Fibroblast of villous mesenchyme (primary cell): ENCODE measurements at places on chromosomes 16 and 17. TPM values are rescaled to one million over a fixed set of nuclear protein-coding genes. Genes with fewer than 3 reads are reported as not detected.
A peak's percentile ranks its signal among the peaks of the same experiment; 100 is the strongest.

GRCh38 chr16:79833559-79833958, 233.0 kb upstream of the MAF start:
- no peak for DNase-seq

Gene FOXC2
- total RNA-seq = 0.64 TPM in 1 of 2 replicates, not detected in the other

DNA sequence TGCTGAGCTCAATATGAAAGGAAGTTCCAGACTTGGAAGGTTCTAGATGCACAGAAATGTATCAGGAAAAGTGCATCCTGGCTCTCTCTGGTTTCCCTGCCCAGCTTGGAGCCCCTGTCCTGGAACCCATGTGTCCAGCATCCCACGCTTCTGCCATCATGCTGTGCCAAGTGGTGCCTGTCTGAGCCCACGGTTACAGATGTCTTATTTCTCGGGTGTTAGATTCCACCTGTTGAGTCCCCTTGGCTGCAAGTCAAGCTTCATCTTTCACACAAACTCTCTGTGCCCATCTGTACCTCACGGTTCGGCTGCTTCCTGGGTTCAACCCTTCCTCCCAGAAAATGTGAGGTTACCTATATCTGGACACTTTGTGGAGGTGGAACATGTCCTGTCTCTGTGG, 22.5 kb downstream of the OR1D5 start:
- no peak for DNase-seq

- DNase-seq = no peak
Observed at GRCh38 chr17:323721-324571, 28.7 kb downstream of the RPH3AL start.

GRCh38 chr17:31803494-31804213, 55.4 kb downstream of the COPRS start:
- peak; percentile 33 for DNase-seq

DNA sequence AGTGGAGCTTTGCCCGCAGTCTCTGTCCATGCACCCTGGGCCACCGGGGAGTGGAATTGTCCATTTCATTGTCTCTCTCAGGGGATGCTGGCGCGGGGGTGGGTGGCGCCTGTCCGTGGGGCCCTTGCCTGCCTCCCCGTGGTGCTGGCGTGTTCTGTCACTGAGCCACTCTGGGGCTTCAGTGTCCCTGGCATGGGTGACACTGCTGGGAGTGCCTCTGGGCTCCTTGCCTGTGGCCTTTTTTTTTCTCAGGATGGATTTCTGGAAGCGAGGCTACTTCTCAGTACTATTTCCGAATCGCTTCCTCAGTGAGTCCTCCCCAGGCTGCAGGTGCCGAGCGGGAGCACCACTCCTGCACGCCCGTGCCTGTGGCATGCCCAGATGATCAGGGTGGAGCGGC, 55.0 kb downstream of the PDPK1 start:
- DNase-seq = no peak

DNA sequence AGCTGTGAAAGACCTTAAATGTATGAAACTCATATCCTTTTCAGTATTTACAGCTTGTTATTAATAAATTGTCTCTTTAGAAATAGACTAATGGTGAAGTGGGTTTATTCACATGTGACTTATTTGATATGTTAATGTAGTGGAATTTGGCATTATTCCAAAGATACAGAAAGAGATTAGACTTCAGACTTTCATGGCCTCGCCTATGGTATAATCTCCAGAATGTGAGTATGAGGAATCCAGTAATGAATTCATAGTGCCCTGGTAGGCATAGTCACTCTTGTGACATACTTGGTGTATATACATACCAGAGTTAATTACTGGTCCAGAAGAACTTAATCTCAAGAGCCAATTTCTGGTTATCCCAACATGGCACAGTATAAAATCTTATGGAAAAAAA, 72.7 kb downstream of the OMG start:
- no peak for DNase-seq

Gene EMP2
- total RNA-seq = 10.6 and 13.0 TPM in 2 replicates

GRCh38 chr16:22220069-22220440, 14.0 kb downstream of the EEF2K start:
- DNase-seq = peak; percentile 84

DNA sequence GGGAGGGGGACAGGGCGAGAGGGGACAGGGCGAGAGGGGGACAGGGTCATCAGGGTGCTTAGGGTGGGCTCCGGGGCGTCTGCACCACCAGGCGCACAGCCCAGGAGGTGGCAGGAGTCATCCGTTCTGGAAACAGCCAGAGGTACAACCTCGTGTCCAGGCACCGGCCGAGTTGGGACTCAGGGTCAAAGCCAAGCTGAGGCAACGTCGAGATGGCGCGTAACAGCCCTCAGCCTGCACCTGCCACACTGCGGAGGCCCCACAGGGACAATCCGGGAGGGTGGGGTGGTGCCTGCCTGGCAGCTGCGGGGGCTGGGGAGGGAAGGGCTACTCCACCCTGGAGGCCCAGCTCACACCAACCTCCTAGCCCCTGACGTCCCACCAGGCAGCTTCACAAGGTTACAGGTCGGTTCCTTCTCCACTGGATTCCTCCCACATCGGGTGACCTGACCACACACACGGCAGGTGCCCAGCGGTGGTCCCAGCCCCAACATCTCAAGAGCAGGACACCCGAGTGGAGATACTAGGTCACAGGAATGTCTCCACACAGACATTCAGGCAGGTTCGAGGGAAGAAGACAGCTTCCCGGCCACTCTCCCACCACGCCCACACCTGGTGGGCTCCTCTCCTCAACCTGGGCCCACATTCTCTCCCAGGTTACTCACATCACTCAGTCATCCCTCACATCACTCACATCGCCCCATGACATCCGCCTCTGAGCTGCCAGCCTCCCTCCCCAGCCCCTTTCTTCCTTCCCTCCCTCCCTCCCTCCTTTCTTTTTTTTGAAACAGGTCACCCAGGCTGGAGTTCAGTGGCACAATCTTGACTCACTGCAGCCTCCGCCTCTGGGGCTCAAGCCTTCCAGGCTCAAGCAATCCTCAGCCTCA, 47.3 kb downstream of the RPH3AL start:
- no peak for DNase-seq

Gene PABPN1L
- not detected in 2 replicates for total RNA-seq

- no peak for DNase-seq
Observed at GRCh38 chr16:25080420-25081131, 31.0 kb upstream of the LCMT1 start.

DNA sequence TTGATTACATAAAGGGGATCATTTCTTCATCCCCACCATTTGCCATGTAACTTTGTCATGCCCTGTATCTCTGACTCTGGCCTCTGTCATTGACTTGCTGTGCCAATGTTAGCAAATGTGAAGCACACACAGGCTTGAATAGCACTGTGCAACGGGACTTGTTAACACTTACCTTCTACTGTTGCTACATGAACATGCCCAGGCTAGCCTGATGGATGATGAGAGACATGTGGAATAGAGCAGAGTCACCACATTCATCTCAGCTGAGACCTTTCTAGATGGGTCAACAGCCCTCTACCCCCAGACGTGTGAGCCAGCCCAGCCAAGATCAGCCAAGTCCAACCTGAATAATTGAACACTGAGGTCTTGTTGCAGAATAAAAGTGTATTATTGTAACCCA, 162.1 kb upstream of the SALL1 start:
- DNase-seq = no peak

GRCh38 chr16:82043680-82044584, 8.9 kb downstream of the HSD17B2 start:
- DNase-seq = peak; percentile 85

- peak; percentile 91 for DNase-seq
Observed at GRCh38 chr16:4315186-4316107, at the start of gene GLIS2. TSS of gene GLIS2 (plus strand) at chr16:4316067. CDS start at chr16:4332281, 16,214 bp downstream.

Gene FOXF1
- 5.2 and 10.3 TPM in 2 replicates for total RNA-seq

GRCh38 chr17:55770196-55770870, 19.5 kb downstream of the PCTP start:
- peak; percentile 73 for DNase-seq

DNA sequence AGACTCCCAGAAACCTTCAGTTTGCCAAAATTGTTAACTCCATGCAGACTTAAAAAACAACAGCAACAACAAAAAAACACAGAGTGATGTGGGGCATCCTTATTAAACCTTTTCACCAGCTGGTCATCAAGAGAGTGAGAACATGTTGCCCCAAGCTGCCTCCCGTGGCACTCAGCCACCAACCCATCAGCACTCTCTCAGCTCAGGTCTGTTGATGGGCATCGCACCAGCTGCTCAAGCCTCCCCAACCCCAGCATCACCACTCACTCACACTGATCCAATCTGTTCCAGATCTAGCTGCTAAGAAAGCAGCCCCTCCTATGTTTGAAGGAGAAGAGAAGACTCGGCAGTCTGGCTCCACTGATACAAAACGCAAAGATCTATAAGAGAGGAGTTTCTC, 46.8 kb downstream of the SLC39A11 start:
- DNase-seq = no peak

- no peak for DNase-seq
Observed at GRCh38 chr16:672851-673250, 2.6 kb upstream of the RHBDL1 start.

DNA sequence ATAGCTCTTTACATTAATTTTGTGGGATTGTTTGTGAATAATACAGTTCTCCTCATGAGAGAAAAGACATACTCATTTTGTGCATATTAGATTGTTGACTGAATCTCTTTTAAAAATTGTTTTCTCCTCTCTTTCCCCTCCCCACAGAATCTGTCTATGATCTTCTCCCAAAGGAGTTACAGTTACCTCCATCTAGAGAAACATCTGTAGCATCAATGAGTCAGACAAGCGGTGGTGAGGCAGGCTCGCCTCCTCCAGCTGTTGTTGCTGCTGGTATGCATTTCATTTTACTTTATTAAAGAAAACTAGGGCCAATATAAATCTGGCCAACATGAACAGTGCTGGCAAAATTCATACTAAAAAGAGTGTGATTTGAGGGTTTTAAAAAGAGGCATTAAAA, 60.5 kb downstream of the NFAT5 start:
- DNase-seq = peak; percentile 47

- no peak for DNase-seq
Observed at GRCh38 chr16:64250866-64251265, 871.0 kb downstream of the CDH11 start.

Gene NDE1
- total RNA-seq = 38.3 and 43.2 TPM in 2 replicates

Gene C17orf75
- total RNA-seq = 14.8 and 18.6 TPM in 2 replicates

Gene VWA3A
- under 0.01 TPM in 2 replicates for total RNA-seq

DNA sequence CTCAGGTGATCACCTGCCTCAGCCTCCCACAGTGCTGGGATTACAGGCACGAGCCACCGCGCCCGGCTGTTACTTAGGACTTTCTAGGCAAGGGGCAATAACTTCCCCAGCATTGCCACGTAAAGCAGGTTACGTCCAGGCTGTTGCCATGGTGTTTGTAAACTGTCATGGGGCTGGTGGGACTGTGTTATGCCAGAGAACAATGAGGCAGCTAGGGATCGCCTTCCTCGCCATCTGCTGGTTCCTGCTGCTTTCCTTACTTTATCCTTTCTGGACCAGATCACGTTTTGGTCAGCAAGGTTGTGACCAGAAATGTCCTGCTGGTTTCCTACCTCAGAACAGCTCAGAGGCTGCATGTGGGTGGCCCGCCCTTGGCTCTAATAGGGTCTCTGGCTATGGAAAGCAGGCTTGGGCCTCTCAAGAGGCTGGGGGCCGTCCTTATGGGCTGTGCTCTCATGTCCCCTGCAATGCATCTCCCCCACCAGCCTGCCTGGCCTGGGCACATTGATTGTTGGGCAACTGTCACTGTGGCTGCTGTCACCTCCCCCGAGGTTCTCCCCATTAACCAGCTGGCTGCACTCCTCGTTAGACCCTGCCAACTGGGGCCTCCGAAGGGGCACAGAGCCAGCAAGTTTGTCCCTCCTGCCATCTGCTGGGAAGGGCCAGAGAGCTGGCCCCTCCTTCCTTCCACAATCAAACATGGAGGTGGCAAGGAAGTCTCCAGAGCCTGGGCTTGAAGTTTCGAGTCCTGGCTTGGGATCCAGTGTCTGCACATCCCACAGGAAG, 28.2 kb upstream of the ZC3H18 start:
- no peak for DNase-seq

Gene CACNG3
- total RNA-seq = not detected in 2 replicates

Gene CPHXL2
- total RNA-seq = not detected in 2 replicates

DNA sequence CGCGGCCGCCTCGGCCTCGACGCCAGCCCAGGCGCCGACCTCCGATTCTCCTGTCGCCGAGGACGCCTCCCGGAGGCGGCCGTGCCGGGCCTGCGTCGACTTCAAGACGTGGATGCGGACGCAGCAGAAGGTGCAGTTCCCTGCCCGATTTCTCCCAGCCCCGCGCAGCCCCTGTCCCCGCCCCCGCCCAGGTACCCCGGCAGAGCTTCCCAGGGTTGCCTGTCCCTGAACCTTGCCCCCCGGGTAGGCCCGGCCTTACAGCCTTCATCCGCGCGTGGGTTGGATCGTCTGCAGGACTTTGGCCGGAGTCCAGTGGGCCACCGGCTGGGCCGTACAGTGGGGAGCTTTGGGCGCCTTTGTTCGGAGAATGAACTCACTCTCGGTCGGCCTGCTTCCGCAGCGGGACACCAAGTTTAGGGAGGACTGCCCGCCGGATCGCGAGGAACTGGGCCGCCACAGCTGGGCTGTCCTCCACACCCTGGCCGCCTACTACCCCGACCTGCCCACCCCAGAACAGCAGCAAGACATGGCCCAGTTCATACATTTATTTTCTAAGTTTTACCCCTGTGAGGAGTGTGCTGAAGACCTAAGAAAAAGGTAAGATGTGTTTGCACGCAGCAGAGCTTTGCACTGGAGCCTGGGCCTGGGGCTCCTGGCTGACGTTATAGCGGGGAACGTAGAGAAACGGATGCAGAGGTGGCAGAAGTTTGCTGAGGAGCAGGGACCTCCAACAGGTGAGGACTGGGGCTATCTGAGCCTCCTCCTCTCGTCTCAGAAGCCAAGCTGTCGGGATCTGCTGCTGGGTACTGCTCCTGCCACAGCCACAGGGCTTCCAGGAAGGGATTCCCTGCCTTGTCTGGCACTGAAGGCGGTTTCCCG, 593 bp downstream of the GFER start:
- DNase-seq = no peak

Gene C17orf67
- 0.64 and 0.86 TPM in 2 replicates for total RNA-seq

DNA sequence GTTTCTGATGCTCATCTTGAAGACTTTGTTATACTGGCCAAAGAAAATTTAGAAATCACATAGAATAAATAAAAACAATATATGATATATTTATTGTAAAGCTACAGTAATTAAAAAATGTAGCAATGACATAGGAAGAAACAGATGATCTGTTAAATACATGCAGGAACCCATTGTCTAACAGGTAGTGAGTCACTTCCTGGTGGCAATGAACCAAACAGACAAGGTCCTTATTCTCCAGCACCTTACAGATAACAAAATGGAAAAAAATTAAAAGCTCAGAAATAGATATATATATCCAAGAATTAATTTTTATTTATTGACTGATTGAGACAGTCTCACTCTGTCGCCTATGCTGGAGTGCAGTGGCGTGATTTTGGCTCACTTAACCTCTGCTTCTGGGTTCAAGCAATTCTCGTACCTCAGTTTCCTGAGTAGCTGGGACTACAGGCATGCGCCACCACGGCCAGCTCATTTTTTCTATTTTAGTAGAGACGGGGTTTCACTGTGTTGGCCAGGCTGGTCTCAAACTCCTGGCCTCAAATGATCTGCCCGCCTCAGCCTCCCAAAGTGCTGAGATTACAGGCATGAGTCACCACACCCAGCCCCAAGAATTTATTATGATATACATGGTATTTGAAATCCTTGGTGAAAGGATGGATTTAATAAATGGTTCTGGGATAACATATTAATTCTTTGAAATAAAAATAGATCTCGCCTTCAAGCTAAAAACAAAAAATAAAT, 7.5 kb downstream of the NETO2 start:
- peak; percentile 21 for DNase-seq

Gene KRT32
- total RNA-seq = not detected in 2 replicates

Gene SULT1A1
- total RNA-seq = under 0.01 and 1.6 TPM in 2 replicates

- DNase-seq = no peak
Observed at GRCh38 chr16:50902457-50902856, 160.6 kb downstream of the CYLD start.
